CD4-positive, alpha-beta T cell treated with Interleukin-15 for 4 hours (primary cell): ENCODE measurements at places on chromosomes 6 and 20.
A peak's percentile ranks its signal among the peaks of the same experiment; 100 is the strongest.

- no peak for DNase-seq
These were observed 26.4 kb downstream of the ANKRD60 start for GRCh38 chr20:58202044-58202443.

DNA sequence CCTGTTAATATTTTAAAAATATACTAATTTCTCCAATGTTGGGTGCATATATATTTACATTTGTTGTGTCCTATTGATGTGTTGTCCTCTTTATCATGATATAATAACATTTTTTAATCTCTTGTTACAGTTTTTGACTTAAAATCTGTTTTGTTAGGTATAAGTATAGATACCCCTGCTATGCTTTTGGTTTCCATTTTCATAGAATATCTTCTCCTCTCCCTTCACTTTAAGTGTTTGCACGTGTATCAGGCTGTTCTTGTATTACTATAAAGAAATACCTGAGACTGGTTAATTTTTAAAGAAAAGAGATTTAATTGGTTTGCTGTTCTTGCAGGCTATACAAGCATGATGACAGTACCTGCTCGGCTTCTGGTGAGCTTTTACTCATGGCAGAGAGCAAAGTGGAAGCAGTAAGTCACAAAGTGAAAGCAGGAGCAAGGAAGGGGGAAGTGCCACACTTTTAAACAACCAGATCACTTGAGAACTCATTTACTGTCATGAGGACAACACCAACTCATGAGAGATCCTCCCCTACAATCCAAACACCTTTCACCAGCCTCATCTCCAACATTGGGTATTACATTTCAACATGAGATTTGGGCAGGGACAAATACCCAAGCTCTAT lies 340.5 kb upstream of the SYNCRIP start:
- DNase-seq: no peak

- no peak for DNase-seq
These were observed 536.7 kb upstream of the JARID2 start for GRCh38 chr6:14709066-14709670.

DNA sequence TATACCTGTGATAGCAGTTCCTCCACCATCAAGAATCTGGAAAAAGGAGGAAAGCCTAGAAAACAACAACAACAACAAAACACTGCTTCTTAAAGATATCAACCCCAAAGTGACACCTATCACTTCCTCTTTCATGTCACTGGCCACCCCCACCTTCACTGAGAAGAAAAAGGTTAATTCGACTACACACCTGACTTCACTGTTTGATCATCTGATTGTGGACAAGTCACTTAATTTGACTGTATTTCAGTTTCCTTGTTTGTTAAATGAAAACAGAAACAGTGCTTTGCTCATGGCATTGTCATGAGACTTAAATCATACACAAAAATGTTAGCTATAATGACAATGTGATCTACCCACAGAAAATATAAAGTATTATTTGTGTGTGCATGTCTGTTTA lies 280.6 kb upstream of the SULF2 start:
- DNase-seq: no peak

DNA sequence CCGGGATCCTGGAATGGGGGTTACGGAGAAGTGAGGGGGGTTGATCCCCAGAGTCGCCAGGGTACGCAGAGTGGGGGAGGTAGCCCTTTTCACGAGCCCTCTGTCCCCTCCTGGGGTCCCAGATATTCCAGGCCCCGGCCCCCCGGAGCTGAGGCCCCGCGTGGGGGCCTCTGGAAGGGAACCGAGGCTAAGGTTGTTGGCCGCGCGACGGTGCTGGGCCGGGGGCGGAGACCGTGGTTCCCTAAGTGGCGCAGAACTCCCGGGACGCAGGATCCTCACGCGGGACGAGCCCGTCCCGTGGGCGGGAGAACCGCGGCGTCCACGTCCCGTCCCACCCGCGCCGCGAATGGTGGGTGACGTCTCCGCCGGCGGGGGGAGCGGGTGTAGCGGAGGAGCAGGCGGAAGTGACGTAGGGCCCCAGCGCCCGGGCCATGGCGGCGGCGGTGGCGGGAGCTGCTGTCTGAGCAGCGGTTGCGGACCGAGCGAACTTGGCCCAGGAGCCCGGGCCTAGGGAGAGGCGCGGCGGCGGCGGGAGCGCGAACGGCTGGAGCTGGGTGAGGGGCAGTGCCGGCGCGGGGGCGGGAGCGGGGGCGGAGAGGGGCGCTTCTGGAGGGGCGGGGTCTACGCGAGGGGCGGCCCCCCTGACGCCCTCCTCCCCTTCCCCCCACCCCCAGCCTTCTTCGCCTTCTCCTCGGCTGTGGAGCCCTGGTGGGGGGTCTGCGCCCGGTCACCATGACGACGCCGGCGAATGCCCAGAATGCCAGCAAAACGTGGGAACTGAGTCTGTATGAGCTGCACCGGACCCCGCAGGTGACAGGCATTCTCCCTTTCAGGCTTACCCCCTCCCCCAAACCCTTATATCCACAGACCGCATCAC lies at the start of gene RING1:
Gene RING1 (plus strand): TSS at position 410 of the 877 bp plus-strand sequence. CDS start 323 bp downstream, at position 733.
- DNase-seq: peak; percentile 81

DNA sequence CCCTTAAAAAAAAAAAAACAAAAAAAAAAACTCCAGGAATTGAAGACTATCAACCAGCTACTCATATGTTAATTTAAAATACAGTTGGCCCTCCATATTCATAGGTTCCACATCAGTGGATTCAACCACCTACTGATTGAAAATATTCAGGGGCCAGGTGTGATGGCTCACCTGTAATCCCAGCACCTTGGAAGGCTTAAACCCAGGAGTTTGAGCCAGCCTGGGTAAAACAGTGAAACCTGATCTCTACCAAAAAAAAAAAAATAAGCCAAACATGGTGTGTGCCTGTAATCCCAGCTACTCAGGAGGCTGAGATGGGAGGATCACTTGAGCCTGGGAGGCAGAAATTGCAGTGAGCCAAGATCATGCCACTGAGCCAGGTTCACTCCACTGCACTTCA lies 72.4 kb upstream of the SMIM8 start:
- no peak for DNase-seq

DNA sequence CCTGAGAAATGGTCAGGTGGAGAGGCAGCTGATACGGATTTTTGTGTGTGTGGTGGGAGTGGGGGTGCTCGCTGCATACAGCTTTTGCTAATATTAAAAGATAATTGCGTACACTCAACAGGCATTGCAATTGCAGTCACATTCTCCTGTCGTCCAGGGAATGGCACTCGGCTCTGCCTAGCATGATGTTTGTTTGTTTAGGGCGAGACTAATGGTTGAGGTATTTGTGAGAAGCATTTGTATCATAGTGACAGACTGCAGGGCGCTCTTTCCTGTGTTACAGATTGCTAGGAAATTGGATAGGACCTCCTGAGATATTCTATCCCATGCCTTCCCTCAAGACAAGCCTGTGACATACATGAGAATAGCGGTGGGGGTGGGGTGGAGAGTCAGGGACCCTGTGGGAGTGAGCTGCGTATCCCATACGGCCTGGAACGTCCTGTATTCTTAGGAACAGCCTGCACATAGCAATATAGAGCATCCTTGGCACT lies 207.4 kb downstream of the SOX4 start:
- no peak for DNase-seq

DNA sequence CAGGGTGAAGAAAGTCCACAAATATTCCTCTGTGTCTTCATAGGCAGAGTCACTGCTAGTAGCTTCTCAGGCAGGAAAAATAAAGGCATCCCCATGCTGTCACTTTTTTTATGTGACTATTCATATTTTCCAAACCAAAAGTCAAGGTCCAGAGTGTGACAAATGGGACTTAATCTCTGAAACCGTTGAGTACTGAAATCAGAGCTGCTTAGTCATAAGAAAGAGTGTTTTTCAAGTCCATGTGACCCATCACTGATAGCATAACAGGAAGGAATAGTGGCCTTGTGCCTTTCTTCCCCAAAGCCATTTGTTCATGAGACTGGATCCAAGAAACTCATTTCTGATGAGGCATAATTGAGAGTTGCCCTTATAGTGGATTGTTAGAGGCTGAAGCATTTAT lies 210.3 kb upstream of the TSHZ2 start:
- no peak for DNase-seq

GRCh38 chr6:85390105-85390728 lies 59.7 kb upstream of the NT5E start:
- DNase-seq: no peak

- no peak for DNase-seq
These were observed at the start of gene CCN2 for GRCh38 chr6:131950767-131951575. Gene CCN2, minus strand, starts transcription at chr6:131951372. Its CDS starts 200 bp downstream, at chr6:131951172.

GRCh38 chr6:95081231-95081630 lies 496.1 kb upstream of the MANEA start:
- no peak for DNase-seq

DNA sequence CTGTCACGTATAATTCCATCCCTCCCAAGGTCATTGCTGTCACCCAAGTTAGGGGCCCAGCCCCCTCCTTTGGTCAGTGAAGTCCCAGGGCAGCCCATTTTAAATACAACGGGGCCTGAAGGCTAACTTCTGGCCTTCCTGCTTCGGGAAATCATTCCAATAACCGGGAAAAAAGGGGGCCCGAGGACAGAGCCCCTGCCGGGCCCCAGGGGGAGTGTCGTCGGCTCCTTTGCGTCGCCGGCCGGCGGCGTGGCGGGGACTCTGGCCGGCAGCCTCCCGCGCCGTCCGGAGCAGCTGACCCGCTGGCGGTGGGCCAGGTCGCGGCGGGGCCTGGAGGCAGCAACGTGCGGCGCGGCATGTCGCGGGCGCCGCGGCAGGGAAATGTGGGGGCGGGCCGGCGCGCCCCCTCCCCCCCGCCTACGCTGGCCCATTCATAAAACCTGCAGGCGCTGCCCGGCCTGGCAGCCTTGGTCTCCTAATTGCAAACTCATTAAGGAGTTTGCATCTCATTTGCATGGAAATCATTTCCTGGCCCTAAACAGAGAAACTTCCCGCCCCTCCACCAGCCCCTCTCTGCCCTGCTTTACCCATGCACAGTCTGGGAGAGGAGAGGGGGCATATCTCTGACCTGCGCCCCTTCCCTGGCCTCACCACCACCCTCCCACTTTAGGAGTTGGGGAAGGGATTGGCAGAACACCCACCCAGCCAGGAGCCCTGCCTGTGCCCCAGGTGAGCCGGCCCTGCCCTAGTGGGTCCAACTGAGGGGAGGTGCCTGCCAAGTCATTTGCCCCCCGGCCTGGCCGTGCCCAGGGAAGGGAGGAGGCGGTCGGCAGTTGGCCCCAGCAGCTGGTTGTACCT lies 50.7 kb downstream of the MRPL14 start:
- DNase-seq: no peak

DNA sequence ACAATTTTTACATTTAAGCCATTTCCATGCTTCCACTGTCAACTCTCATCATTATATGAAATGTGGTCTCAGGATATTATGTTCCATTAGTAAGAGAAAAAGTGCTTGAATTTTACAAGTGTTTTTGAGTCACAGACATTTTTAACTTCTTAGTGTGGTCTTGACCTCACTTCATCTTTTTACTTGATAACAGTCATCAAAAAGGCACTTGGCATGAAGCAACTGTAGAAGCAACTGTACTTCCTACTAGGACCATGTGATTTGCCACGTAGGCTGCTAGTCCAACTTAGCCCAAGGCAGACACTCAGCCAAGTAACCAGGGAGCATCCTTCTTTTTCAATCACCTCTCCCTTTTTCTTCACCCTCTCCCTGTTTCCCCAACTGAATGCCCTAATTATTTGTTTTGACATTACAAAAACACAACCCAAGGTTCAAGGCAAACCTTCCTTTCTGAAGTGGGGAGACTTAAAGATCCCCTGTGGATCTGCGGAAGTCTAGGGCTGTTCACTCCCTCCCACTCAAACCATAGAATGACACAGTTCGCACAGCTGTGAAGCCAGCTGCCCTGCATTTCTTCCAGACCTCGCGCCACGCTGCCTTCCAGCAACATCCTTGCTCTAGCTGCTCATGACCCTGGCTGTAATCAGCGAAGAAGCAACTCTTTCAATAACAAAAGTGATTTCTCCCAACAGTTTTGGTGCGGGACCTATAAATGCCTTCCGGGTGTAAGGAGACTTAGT lies 45.0 kb downstream of the PHACTR1 start:
- no peak for DNase-seq

DNA sequence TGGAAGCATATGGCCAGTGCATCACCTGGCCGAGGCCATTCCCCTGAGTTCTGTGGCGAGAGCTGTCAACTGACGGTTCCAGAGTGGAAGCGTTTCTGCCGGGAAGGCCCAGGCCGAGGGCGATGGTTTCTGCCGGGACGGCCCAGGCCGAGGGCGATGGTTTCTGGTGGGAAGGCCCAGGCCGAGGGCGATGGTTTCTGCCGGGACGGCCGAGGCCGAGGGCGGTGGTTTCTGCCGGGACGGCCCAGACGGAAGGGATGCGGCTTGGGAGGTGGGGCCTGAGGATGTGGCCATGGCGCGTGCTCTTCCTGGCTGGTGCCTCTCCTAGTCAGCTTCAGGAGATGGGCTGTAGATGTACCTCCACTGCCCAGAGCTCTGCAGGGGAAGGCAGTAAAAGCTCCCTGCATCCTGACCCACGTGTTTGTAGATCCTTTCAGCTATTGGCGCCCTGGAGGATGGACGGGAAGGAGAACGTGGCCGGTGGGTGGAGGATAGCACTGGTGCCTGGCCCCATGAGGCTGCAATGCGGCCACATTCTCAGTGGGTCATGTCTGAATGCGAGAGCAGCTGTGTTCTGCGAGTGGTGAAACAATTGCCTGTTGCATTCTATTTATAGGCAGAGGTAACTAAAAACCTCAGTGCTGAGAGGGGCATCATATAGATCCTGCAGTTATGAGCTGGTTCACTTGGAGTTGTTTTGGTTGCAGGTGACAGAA lies 12.8 kb downstream of the TPD52L2 start:
- DNase-seq: no peak

DNA sequence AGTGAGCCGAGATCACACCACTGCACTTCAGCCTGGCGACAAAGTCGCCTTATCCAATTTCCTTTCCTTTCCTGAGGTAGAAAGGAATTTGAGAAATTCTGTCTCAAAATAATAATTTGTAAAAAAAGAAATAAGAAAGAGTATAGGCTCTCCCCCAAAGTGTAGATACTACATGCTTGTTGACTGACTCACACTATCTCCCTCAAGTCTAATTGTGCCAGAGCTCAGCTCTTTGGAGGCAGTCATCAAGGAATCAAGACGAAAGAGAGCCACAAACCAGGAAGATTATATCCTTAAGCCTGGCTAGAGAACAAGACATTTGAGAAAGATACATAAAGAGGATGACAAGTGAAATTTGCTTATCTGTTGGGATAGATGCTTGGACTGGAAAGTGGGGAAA lies 3.7 kb upstream of the FKBPL start:
- DNase-seq: no peak

GRCh38 chr20:62388839-62389600 lies 2.1 kb downstream of the RPS21 start:
- no peak for DNase-seq

DNA sequence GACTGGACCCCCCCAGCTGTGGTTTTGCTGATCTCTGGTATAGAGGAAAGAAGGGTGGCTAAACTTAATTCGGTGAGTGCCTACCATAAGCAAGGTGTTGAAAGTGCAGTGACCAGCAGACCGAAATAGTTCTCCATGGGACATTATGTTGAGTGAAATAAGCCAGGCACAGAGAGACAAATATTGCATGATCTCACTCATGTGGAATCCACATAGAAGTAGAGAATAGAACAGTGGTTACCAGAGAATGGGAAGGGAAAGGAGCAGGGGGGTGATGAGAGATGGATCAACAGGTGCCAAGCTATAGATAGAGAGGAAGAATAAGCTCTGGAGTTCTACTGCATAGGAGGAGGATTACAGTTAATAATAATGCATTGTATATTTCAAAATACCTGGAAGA lies 9.7 kb upstream of the GCNT2 start:
- DNase-seq: no peak

- no peak for DNase-seq
These were observed 20.3 kb downstream of the SLC22A2 start for GRCh38 chr6:160238278-160238711.

- no peak for DNase-seq
These were observed 1.2 kb downstream of the DXO start for GRCh38 chr6:31970604-31971271.

- no peak for DNase-seq
These were observed 21.8 kb upstream of the PRND start for GRCh38 chr20:4699957-4700356.
